Caco-2 (cell line): ENCODE measurements at places on chromosomes 16 and 17.

DNA sequence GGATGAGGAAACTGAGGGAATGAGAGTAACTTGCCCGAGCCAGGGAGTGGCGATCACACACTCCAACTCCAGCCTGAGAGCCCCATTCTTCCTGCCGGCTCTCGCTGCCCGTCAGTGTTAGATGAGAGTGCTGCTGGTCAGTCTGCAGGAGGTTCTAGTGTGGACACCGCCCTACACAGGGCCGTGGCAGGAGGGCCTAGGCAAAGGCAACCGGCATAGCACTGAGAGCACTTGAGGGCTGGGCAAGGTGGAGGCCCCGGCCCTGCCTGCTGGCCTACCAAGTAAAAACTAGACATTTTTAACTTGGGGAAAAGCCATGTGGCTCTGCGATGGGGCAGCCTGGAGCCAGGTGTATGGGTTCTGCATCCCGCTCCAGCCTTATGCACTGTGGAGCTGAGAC, 354.8 kb downstream of the SEC14L1 start:
- no peaks in the 10 kb centered on the region for H3K27me3 ChIP-seq
- no peak overlapping the region for H3K4me3 ChIP-seq
- peak; percentile 21 for DNase-seq

DNA sequence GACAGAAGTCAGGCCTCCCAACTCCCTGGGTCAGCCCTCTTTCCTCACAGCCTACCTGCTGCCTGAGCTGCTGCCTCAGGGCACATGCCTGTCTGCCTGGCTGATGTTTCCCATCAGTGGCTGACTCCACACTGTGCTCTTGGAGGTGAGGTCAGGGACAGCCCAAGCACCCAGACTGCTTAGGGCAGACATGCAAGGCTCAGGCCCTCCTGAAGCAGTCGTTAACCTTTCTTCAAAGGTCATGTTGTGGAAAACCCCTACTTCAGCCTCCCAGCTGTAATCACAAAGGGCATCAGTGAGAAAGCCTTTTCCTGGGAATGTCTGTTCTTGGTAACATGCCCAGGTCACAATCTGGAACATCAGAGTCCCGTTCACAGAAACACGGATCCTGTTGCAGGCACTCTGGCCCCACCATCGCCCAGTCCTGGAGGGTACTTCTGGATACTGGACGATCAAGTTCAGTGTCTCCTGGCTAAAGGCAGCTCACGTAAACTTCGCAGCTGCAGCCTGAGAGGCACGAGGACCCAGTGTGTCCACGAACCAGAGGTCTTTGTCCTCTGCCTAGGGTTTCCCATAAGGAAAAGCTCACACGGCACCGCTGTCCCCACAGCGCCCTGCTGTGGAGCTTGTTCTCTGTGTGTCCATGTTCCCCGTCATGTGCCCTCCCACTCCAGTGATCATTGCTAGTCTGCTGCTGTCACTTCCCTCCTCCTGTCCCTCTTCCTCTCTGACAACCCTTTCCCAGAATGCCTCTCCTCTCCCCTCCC, 54.9 kb downstream of the GNAO1 start:
- no peak overlapping the region for H3K27ac ChIP-seq
- no peaks in the 10 kb centered on the region for H3K36me3 ChIP-seq
- no peaks in the 10 kb centered on the region; the same call in 1 of the 2 replicates for H3K27me3 ChIP-seq
- H3K4me3 ChIP-seq: no peak overlapping the region
- DNase-seq: peak; percentile 79

GRCh38 chr16:68332411-68333121, 21.7 kb downstream of the PRMT7 start:
- no peaks in the 10 kb centered on the region for H3K27me3 ChIP-seq
- DNase-seq: peak; percentile 85
- H3K4me3 ChIP-seq: no peak overlapping the region
- H3K4me1 ChIP-seq: peaks cover 59% of the 10 kb centered on the region
- H3K27ac ChIP-seq: peak overlapping the region; percentile 92

DNA sequence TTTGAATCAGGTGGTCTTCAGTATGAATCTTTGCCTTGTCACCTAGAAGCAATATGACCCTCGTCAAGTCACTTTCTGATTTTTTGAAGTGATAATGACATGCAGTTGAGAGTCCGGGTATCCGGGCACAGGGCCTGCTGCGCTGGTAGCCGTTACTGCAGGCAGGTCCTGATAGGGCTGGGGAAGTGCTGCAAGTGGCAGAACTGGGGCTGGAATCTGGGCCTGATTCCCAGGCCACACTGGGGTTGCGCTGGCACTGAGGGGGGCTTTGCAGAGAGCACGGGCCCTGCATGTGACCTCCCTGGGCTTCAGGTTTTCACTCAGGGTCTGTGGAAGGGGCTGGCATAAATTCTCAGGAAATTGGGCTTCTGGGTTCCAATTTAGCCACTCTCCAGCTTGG, 3.0 kb downstream of the PPP4C start:
- H3K27ac ChIP-seq: no peak overlapping the region
- DNase-seq: no peak
- H3K4me3 ChIP-seq: no peak overlapping the region
- H3K4me1 ChIP-seq: 0 out of 2 replicates have a peak, but pooled peaks cover 11% of the 10 kb centered on the region
- H3K36me3 ChIP-seq: peaks cover 10% of the 10 kb centered on the region
- no peaks in the 10 kb centered on the region for H3K27me3 ChIP-seq

- DNase-seq: no peak
- H3K36me3 ChIP-seq: peaks cover 1% of the 10 kb centered on the region; the same call in 1 of the 2 replicates
- H3K4me3 ChIP-seq: no peak overlapping the region
Measured at GRCh38 chr17:237406-237955, 56.0 kb upstream of the DOC2B start.

- peak overlapping the region; percentile 66 for H3K4me3 ChIP-seq
- H3K36me3 ChIP-seq: no peaks in the 10 kb centered on the region
- H3K27ac ChIP-seq: peak overlapping the region; percentile 39
- no peak for DNase-seq
- no peaks in the 10 kb centered on the region for H3K27me3 ChIP-seq
- H3K4me1 ChIP-seq: no peaks in the 10 kb centered on the region
Measured at GRCh38 chr17:55266051-55266957, 1.5 kb downstream of the HLF start.

- DNase-seq: no peak
- peak overlapping the region; percentile 55 for H3K27ac ChIP-seq
- H3K36me3 ChIP-seq: no peaks in the 10 kb centered on the region
- H3K27me3 ChIP-seq: no peaks in the 10 kb centered on the region
- H3K4me1 ChIP-seq: peaks cover 62% of the 10 kb centered on the region
Measured at GRCh38 chr17:81037026-81037797, 2.3 kb downstream of the BAIAP2 start.

GRCh38 chr17:50308666-50309065, 34.4 kb downstream of the TMEM92 start:
- H3K27ac ChIP-seq: no peak overlapping the region
- H3K27me3 ChIP-seq: no peaks in the 10 kb centered on the region
- 0 out of 2 replicates have a peak, but pooled peaks cover 4% of the 10 kb centered on the region for H3K4me1 ChIP-seq
- no peak for DNase-seq

GRCh38 chr17:50758989-50759544, 8.3 kb downstream of the ANKRD40CL start:
- H3K4me3 ChIP-seq: no peak overlapping the region
- no peaks in the 10 kb centered on the region for H3K27me3 ChIP-seq
- DNase-seq: no peak
- H3K36me3 ChIP-seq: no peaks in the 10 kb centered on the region

DNA sequence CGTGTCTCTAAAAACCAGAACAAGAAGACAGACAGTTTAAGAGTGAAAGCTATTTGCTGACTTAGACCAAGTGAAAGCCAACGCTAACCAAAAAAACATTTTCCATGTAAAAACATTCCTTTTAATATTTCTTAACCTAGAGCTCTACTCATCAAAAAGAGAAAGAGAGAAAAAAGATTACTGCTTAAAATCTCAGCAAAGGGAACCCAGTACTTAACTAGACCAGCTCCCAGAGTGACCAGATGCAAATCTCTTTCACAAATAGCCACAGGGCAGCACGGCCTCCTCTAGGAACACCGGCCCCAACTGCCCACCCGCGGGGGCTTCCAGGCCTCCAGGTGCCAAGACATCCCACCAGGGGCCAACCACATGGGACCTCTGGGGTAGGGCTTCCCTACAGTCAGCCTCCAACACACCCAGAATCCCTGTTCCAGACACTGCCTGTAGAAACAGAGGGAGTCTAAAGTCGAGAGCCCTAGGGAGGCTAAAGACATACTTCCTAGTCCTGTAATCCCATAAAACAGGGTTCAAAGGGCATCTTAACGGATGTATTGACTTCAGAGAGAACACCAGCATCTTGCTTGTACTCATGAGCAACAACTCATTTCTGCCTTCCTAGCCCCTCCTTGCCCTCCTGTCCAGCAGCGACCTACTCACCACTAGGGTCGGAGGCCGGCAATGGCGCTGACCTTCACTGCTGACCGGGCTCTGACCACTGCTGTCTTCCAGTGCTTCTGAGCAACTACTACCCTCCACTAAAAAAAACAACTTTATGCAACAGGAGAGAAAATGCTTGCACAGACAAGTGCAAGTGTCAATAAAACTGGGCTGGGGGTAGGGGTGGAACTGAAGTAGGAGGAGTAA, 21.3 kb downstream of the ZCCHC14 start:
- H3K27ac ChIP-seq: peak overlapping the region; percentile 42
- DNase-seq: no peak
- no peak overlapping the region for H3K4me3 ChIP-seq
- H3K27me3 ChIP-seq: no peaks in the 10 kb centered on the region
- H3K36me3 ChIP-seq: no peaks in the 10 kb centered on the region
- H3K4me1 ChIP-seq: peaks cover 22% of the 10 kb centered on the region

DNA sequence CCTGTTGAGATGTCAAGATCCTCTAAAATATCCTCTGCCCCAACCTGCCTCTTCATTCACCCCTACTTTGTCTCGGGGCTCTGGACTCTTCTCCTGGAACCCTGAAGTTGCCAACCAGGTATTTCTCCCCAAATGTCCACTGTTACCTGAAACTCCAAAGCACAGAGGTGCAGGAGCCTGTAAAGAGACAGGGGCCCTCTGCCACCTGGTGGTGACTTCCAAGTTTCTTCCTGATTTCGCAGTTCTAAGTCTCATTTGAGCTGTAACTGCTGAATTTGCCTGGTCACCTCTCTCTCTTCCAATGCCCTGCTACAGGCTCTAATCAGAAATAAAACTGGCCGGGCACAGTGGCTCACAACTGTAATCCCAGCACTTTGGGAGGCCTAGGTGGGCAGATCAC, 77.1 kb upstream of the RCVRN start:
- H3K4me1 ChIP-seq: no peaks in the 10 kb centered on the region
- H3K27me3 ChIP-seq: no peaks in the 10 kb centered on the region

DNA sequence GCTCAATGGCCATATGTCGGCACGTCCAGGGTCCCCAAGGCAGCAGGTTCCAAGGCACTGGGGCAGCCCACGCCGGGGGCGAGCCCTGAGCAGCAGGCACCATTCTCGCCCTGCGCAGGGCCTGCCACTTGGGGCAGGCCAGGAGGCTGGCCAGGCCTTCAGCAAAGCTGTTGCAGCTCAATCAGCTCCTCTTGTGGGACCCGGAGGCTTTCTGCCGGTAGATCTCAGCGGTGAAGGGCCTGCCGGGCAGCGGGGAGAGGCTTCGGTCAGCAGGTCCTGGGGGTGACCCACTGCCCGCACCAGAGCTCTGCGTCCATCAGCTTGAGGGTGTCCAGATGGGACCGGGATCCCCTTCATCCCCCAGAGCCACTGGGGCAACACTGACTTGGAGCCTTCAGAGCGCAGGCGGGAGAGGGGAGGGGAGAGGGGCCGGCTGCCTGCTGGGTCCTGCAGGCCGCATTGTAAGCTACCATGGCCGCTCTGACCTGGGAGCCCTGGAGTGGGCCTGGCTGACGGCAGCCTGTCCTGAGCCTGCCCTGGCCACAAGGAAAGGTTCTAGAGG, 9.5 kb upstream of the RASD1 start:
- no peak overlapping the region for H3K27ac ChIP-seq
- H3K4me3 ChIP-seq: no peak overlapping the region
- H3K4me1 ChIP-seq: no peaks in the 10 kb centered on the region
- H3K36me3 ChIP-seq: no peaks in the 10 kb centered on the region

GRCh38 chr16:54654429-54654828, 276.2 kb upstream of the IRX5 start:
- no peak for DNase-seq
- H3K4me1 ChIP-seq: peaks cover 7% of the 10 kb centered on the region; the same call in 1 of the 2 replicates
- no peak overlapping the region for H3K4me3 ChIP-seq

- no peaks in the 10 kb centered on the region for H3K36me3 ChIP-seq
- DNase-seq: no peak
- no peaks in the 10 kb centered on the region for H3K27me3 ChIP-seq
- no peak overlapping the region for H3K27ac ChIP-seq
- H3K4me3 ChIP-seq: no peak overlapping the region
- H3K4me1 ChIP-seq: no peaks in the 10 kb centered on the region
Measured at GRCh38 chr17:17514361-17514992, 18.3 kb upstream of the RASD1 start.

DNA sequence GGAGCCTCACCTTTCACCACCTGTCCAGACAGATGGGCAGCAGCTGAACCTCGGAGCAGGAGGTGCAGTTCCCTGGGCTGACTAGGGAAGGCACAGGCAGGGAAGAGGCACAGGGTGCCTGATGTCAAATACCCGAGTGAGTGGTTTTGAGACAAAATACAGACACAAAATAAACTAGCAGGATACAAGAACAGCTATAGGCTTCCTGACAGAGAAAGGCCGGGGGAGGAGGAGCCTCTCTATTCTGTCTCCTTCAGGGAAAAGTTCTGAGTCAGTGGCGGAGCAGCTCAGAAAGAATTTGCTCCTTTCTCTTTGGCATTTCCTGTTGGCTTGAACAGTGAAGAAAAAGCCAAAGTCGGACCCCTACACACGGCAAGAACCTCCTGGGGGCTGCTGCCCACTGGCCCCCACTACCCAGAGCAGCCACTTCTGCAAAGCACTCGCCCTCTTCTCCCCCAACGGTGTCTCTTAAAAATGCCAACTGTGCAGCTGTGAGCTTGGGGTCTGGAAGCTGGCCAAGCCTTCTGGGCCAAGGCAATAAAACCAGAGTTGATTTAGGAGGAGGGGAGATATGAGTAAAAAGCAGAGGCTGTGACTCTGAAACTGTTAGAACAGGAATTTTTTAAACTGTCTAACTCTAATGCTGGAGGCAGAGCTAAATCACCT, 14.4 kb upstream of the FAAP100 start:
- no peak overlapping the region for H3K4me3 ChIP-seq
- no peak for DNase-seq
- no peaks in the 10 kb centered on the region for H3K4me1 ChIP-seq
- H3K27ac ChIP-seq: no peak overlapping the region
- peaks cover 6% of the 10 kb centered on the region for H3K36me3 ChIP-seq

DNA sequence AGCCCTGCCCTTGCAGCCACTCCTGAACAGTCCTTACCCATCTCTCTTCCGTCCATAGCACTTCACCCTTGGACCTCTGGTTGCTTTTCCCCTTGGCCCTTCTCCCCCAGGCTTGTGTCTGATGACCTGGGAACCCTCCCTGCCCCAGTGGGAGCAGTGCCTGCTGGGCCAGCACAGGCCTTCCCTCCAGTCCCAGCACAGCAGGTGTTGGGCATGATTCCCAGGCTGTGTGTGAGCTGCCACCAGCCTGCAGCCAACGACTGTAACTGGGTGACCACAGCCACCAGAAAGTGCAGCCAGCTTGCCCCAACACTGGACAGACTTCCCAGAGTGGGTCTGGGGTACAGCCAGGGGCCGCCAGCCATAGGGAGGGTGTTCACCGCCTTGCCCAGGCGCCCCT, 30.0 kb downstream of the CRAMP1 start:
- no peaks in the 10 kb centered on the region for H3K27me3 ChIP-seq
- H3K36me3 ChIP-seq: peaks cover 2% of the 10 kb centered on the region
- H3K4me1 ChIP-seq: peaks cover 13% of the 10 kb centered on the region; the same call in 1 of the 2 replicates
- H3K27ac ChIP-seq: no peak overlapping the region
- no peak overlapping the region for H3K4me3 ChIP-seq

- no peaks in the 10 kb centered on the region for H3K27me3 ChIP-seq
- H3K4me3 ChIP-seq: peak overlapping the region; percentile 91
- H3K27ac ChIP-seq: peak overlapping the region; percentile 40
- DNase-seq: no peak
Measured at GRCh38 chr17:75032720-75033280, 14.0 kb downstream of the ATP5PD start.
